Kasumi-1 (cell line): ENCODE measurements at places on chromosomes 6 and 20.

GRCh38 chr20:50274570-50275430 lies 84.2 kb downstream of the CEBPB start:
- peak; percentile 47 for DNase-seq

DNA sequence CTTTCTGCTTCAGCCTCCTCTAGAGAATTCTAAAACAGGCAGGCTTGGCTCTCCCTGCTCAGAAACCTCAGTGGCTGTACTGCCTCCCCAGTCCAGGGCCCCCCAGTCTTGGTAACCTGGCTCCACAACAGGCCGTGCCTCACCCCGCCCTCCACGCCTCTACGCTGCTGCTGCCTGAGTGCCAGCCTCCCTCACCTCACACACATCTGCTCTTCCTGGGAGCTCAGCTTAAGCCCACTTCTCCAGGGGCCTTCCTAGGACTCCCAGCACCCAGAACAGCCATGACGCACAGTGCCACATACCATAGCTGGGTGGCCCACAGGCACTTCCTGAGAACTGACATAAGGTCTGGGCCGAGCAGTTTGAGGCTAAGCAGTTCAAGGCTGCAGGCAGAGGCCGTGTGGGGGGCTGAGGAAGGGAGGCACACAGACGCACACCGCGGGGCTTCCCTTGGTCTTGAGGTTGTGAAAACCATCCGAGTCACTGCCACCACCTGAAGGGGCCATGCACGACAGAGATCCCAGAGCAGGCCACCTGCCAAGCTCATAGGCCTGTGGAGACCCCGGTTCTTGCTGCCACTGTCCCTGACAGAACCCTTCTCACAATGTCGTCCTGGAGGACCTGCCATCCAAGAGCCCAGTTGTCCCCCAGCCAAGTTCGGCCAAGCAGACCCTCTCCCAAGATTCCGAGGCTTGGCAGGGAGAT lies 42.6 kb downstream of the DSTN start:
- peak; percentile 84 for DNase-seq

GRCh38 chr20:64182146-64182865 lies 18.1 kb downstream of the MYT1 start:
- DNase-seq: no peak

GRCh38 chr20:58670659-58671058 lies 19.6 kb downstream of the STX16 start:
- DNase-seq: no peak

DNA sequence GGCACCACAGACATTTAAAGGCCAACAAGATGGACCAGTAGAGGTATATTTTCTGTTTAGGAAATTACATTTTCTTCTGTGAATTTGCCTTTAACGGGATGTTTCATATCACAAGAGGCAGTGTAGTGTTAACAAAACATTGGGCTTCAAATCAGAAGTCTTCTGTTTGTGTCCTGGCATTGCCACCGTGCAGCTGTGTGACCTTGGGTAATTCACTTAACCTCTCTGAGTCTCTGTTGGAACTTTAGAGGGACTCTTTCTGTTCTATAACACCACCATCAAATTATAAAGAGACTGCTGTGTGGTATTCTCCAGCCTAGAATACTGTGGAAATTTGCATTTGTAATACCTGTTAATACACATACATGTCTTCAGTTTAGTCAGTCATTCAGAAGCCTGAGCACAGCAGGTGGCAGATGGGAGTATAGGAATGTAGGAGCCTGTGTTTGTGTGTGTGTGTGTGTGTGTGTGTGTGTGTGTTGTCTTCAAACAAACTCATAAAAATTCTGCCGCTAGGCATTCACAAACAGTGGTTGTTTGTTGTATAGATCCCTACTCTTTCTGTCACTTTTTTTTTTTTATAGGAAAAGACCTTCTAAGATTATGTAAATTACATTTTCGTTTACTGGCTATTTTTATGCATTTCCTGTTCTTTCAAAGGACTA lies 22.6 kb downstream of the UST start:
- DNase-seq: no peak

DNA sequence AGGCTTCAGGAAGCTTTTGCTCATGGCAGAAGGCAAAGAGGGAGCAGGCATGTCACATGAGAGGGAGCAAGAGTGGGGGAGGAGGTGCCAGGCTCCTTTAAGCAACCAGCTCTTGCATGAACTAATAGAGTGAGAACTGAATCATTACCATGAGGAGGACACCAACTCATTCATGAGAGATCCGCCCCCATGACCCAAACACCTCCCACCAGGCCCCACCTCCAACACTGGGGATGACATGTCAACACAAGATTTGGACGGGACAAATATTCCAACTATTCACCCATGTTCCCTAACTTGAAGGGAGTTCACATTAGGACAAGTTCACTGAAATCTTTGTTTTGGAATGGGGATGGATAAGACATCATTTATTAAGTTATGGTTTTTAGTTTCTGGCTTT lies 155.2 kb upstream of the ESR1 start:
- DNase-seq: no peak
